Neural crest cell (in vitro differentiated cells): ENCODE measurements at places on chromosomes 13 and 19.

- no peak for DNase-seq
Observed at GRCh38 chr13:102693776-102694175, 1.1 kb downstream of the METTL21C start.

- no peak for DNase-seq
Observed at GRCh38 chr13:56773148-56773547, 367.6 kb upstream of the PRR20A start.

GRCh38 chr19:310141-310651 lies 19.0 kb upstream of the PLPP2 start:
- DNase-seq: no peak

- no peak for DNase-seq
Observed at GRCh38 chr13:111663505-111663904, 343.1 kb downstream of the TEX29 start.

- no peak for DNase-seq
Observed at GRCh38 chr13:43223216-43223615, 199.8 kb downstream of the DNAJC15 start.

- DNase-seq: no peak
Observed at GRCh38 chr13:20666948-20667347, 36.6 kb upstream of the IL17D start.

DNA sequence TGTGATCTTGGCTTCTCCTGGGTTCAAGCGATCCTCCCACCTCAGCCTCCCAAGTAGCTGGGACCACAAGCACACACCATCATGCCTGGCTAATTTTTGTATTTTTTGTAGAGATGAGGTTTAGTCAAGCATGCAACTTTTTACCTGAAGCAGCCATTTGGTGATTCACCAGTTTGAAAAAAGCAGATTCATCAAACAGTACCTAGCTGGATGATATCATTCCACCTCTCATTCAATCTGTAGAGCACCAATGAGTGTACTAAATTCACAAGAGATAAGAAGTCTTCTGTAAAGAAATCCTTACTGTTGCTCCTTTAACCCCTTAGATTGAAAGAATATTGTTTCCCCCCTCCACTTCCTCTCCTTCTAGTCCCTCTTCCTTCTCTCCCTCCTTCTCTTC lies 261.1 kb upstream of the RFC3 start:
- DNase-seq: no peak

DNA sequence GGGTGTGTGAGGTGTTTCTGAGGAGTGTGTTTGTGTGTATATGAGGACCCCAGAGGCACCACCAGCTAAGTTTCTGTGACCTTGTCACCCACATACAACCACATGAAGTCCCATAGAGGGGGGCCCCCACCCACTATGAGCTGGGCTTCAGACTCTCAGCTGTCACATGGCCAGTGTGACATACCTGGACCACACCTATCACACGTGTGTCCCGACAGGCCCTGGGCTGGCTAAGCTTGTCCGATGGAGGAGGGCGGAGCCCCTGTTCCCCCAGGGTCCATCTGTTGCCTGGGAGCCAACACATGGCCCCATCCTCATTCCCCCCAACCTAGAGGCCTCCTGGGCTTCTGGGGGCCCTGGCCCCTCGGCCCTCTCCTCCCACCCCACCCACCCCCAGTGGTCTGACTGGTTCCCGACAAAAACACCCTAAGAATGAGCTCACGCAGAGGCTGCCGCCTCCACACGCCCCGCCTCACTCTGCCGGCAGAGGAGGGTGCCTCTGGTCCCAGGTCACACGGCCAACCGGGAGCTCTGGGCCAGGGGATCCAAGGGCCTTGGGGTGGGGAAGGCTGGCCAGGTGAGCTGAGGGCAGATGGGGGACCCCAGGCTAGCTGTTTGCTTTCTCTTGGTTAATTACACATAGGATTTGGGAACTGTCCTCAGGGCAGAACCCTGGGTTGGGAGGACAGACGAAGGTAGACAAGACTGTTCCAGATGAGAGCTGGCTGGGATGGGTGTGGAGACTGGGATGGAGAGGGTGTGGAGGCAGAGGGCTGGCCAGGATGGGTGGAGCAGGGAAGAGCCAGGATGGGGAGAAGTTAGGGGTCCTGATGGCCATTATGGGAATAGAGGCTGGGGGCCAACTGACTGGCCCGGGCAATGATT lies 4.3 kb downstream of the KLC3 start:
- no peak for DNase-seq

- DNase-seq: no peak
Observed at GRCh38 chr13:113652404-113653263, 5.4 kb downstream of the ATP4B start.

DNA sequence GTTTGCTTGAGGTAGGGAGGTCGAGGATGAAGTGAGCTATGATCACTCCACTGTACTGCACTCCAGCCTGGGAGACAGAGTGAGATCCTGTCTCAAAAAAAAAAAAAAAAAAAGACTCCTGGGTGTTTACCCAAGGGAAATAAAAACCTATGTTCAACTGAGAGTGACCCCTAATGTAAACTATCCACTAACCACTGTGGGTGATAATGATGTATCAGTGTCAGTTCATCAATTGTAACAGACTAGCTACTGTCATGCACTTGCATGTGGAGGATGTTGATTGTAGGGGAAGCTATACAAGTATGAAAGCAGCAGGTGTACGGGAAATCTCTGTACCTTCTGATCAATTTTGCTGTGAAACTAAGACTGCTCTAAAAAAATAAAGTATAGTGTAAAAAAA lies 2.6 kb upstream of the CIB3 start:
- DNase-seq: no peak

- DNase-seq: no peak
Observed at GRCh38 chr13:38620876-38621275, 66.0 kb upstream of the FREM2 start.

DNA sequence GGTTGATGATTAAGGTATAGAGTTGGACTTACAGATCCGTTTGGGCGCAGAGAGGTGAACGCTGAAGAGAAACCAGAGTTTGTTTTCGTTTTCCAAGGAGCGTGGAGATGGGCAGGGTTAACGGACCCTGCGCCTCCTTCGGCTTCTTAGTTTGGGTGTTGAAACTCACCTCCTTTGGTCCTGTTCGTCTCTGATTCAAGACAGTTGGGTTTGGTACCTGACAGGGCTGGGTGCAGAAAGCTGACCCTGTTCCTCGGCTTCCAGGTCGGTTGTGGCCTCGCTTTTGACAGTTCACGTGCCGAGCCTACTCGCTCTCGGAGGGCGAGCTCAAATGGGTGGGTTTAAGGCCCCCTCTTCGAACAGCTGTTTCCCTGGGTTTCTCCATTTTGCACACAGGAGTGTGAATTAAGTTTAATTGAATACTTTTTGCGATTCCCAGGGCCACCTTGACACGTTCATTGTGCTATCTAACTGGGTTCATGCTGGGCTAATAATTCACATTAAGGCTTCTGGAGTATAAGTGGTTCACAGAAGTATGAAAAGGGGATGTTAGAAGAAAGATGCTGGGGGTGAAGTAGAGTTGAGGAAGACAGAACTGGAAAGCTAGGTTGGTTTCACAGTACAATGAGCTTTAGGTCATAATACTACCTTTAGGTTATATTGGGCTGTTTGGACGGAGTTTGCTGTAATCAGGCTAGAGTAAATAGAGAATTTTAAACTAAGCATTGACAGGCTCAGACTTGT lies 638 bp downstream of the USPL1 start:
- DNase-seq: no peak
